ENCODE measurements at places on chromosomes 3 and 15.

GRCh38 chr3:25423780-25424588, 4.1 kb upstream of the RARB start:
- DNase-seq, result no peak

DNA sequence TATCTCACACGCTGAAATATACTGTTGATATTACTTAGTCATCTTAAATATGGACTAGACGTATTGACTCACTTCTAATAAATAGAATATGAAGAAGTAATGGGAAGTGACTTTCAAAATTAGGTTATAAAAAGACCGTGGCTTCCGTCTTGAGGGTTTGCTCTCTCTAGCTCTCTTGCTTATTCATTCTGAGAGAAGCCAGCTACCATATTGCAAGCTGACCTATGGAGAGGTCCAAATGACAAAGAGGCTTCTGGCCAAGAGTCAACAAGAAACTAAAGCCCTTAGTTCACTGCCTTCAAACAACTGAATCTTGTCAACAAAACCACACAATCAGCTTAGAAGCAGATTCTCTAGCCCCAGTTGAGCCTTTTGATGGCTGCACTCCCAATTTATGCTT, 46.1 kb downstream of the SLC9C1 start:
- no peak for DNase-seq

DNA sequence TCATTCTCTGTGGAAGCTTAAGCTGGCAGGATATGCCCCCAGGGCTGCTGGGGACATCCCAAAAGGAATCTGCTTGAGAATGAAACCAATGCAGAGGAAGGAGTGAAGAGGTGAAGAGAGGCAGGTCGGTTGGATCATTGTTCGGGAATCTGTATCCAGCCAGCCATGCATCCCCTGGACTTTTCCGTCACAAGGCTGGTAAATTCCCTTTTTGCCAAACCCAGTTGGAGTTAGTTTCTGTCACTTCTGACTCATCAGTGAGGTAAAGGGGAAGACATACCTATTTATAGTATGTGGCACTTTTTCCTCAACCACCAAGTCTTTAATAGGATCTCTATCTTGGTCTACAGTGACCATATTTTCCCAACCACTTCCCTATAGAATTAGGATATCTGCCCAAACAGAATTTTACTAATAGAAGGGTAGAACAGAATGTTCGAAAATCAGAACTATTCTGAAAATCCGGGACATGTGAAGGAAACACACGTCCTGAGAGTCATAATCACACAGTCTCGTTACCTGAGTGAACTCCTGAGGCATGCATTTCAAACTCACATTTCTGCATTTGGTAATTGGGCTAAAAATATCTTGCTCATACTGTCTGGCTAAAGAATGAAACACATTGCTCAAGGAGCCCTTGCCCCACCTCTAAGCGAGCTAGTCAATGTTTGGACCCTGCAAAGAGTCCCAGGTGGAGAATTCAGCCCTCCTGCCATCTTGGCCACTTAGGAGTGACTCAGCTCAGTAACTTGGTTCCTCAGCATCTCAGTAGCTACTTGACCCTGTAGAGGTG, 289.7 kb upstream of the ADAMTS9 start:
- no peak for DNase-seq

- no peak for DNase-seq
Measured at GRCh38 chr3:66431494-66431893, 69.3 kb downstream of the LRIG1 start.

GRCh38 chr3:71247221-71247957, 336.1 kb downstream of the FOXP1 start:
- no peak for DNase-seq

- no peak for DNase-seq
Measured at GRCh38 chr3:58668247-58668646, 1.7 kb upstream of the FAM3D start.

DNA sequence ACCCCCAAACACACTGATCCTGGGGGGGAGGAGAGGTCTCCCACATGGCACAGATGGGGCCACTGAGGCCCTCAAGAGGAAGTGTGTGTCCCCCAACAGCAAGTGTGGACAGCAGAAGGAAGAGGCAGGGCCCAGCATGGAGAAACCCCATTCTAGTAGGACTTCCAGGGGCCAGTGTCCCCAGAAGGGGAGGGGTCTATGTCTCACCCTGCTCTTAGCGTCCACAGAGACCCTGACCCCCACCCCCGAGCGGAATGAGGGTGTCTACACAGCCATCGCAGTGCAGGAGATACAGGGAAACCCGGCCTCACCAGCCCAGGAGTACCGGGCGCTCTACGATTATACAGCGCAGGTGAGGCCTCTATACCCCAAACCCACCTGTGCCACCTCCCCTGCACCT, 35.3 kb downstream of the TSPAN3 start:
- DNase-seq, result peak; percentile 3

DNA sequence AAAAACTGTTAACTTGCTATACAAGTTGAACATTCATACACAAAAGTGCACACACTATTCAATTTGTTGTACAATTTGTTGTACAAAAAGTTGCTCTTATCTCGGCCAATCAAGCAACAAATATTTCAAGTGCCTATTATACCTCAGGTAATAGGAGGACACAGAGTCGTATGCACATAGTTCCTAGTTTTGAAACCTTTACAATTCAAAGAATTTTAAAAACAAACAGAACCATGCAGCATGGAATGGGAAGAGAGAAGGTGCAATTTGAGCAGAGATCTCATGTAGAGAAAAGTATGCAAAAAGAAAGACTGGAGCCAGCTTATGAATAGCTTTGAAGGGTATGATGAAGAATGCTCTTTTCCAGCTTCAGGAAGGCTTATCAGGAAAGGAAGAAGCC, 46.5 kb upstream of the ARPP19 start:
- DNase-seq, result no peak

- DNase-seq, result no peak
Measured at GRCh38 chr15:90232941-90233386, 777 bp downstream of the CIB1 start.

- DNase-seq, result no peak
Measured at GRCh38 chr15:70245932-70246622, 148.4 kb upstream of the TLE3 start.
